ENCODE measurements at places on chromosomes 12 and 14.

- no peak for DNase-seq
These were observed 116.3 kb downstream of the TMTC3 start for GRCh38 chr12:88258396-88258795.

- no peak for DNase-seq
These were observed 46.5 kb downstream of the OR9K2 start for GRCh38 chr12:55172686-55173085.

- no peak for DNase-seq
These were observed 1.1 kb downstream of the CKB start for GRCh38 chr14:103521438-103521950.

DNA sequence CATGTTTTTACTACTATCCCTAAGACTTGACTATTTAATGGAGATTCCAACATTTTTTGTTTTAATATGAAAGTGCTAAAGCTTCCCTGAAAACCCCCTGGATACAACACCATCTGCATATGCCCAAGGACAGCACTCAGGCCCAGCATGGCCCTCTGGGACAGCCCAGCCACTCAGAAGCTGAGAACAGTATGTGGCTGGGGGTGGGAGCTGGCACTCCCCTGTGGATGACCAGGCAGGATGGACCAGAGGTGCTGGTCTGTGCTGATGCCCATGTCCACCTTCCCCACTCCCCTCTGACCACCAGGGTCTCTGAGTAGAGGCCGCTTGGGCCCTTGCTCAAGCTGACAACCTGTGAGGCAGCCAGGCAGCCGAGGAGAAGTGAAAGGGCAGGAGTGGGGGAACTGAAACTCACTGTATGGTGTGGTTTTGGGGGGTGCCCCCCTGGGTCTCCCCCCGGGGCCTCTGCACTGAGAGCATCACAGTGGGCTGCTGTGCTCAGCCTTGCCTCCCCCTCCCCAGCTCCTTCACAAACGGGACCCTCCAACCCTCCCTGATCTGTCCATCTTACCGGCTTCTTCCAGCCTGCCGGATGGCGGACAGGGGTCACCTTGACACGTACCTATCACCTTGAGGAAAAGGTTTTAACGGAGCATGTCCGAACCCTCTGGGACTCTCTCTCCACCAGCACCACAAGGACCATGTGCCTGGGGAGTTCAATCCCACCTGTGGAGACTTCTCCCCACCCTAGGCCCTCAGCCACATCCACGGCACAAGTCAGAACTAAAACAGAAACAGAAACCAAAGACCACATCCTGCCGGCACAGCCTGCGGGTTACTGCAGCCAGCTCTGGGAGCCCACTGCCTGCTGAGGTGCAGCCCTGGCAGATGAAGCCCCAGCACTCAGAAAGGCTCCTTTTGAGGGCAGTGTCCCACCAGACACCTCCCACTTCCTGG lies at the start of gene TMEM229B:
TSS of gene TMEM229B (minus strand) at position 785 of the 957 bp plus-strand sequence. CDS start 14,798 bp downstream, outside the sequence.
- no peak for DNase-seq

DNA sequence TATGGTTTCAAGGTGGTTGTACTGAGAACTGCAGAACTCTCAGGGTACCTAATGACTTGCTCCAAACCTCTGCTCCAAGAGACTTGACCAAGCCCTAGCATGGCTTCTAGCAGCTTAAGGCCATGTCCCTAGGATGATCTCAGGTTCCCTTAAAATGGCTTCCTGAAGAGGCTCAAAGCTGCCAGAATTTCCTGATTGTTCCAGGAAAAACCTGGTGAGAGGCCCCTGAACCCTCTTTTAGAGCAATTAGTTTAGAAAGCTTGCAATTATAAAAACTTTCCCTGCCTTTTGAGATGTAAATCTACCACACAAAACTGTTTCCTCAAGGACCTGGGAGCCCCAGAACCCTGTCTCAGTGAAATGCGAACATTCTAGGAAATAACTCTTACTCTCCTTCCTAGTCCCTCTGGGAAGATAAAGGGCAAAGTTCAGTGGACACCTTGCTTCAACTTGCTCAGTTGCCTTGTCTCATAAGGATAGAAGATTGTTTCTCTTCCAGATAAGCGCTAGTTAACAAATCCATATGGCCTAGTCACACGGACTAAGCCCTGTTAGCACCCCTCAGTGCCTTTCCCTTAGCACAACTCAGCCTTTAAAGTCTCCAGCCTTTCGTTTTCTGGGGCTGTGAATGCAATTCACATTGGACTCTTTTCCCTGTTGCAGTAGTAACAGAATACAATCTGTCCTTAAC lies 2.5 kb downstream of the CMAS start:
- no peak for DNase-seq

DNA sequence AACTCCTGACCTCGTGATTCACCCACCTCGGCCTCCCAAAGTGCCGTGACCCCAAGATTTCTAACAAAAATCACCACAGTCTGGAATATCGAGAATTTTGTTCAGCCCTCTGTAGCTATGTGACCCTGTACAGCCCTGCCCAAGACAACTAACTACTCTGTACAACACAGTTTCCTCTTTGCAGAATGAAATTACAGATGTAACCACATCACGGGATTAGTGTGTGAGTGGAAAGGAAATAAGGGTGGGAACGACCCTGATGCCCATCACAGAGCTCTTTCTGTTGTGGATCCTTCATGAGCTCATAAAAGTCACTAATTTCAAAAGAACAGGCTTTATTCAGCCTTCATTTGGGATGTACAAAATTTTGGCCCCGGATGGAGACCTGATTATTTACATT lies 50.5 kb upstream of the KRR1 start:
- DNase-seq = no peak

- DNase-seq = peak; percentile 37
These were observed 392.3 kb downstream of the PAWR start for GRCh38 chr12:79298506-79298905.

- DNase-seq = peak; percentile 90
These were observed 2.0 kb upstream of the PCNX1 start for GRCh38 chr14:70905301-70905700.

GRCh38 chr14:23171222-23171975 lies 12.1 kb downstream of the SLC7A8 start:
- DNase-seq = no peak

- no peak for DNase-seq
These were observed 799.7 kb downstream of the RPS29 start for GRCh38 chr14:48786498-48786897.

DNA sequence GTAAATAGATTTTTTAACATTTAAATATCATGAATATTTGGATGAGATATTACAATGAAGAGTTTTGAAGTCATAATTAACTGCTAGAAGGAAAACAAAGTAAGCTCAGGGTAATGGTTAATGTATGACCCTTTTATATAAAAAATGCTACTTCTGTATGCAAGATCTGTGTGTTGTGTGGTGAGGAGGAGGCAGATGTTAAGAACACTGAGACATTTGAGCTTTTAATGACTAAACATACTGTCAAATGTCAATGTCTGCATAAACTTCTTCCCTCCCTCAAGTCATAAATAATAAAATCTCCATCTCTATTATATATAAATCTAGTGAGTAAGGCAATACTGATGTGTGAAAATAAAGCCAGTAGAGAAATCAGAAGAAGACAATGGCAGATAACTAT lies 1.4 kb downstream of the TPH2 start:
- DNase-seq = no peak

- no peak for DNase-seq
These were observed 482.0 kb downstream of the RMST start for GRCh38 chr12:97944576-97944975.

GRCh38 chr14:52067873-52068614 lies 815 bp downstream of the NID2 start:
- peak; percentile 64 for DNase-seq

DNA sequence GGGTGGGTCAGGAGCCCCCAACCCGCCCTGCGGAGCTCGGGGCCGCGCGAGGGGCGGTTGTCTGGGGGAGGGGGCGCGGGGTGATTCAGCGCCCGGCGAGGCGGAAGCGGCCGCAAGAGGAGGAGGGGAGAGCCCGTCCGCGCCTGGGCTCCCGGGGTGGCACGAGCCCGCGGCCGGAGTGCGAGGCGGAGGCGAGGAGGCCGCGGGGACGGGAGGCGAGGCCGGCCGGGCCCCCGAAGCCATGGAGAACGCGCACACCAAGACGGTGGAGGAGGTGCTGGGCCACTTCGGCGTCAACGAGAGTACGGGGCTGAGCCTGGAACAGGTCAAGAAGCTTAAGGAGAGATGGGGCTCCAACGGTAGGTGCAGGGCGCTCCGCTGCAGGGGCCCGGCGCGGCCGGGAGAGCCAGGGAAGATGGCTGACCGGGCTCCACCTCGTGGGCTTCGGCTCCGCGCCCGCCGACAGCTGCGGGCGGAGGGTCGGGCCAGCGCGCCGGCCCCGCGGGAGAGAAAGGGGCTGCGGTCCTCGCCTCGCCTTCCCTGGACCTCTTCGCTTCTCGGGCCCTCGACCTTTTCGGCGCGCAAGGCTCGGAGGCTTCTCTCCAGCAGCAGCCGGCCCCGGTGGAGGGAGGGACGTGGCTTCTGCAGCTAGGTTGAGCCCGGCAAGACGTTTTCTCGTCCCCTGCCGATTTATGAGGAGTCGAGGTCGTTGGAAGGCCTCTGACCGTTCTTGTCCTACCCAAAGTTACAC lies 677 bp downstream of the ATP2A2 start:
- peak; percentile 55 for DNase-seq

- DNase-seq = peak; percentile 32
These were observed 9.8 kb downstream of the APPL2 start for GRCh38 chr12:105226219-105226618.

DNA sequence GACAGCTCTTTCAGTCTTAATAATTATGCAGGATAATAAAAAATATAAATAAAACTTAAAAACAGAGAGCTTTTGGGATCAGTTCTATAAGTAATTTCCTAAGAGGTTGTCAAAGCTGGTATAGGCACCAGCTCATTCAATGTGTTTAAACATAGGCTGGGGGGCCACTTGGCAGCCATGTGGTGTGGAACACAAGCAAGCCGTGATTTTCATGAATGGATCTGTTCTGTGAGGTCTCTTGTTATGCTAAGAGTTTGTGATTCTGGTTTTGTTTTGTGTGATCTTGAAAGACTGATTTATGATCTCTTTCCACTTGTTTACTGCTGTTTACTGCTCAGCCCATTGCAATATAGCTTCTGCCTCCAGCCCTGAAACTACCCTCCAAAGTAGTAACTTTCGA lies 240.9 kb downstream of the FBXL14 start:
- no peak for DNase-seq

GRCh38 chr12:59372956-59373355 lies 222.9 kb upstream of the SLC16A7 start:
- peak; percentile 13 for DNase-seq

DNA sequence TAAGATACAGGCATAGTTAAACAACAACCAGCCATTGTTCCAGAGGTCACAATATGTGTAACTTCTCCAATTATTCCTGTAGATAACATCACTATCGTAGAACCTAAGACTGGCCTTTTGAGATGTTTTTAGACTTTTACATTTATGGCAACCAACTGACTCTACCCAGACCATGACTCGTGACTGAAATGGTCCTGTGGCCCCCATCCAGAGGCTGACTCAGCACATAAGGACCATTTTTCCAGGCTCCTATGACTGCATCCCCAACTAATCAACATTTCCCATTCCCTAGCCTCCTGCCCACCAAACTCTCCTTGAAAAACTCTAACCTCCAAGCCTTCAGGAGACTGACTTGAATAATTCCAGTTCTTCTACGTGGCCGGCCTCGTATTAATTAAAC lies 52.6 kb upstream of the NID2 start:
- DNase-seq = no peak

GRCh38 chr14:90544566-90544965 lies 147.7 kb downstream of the CALM1 start:
- DNase-seq = no peak

DNA sequence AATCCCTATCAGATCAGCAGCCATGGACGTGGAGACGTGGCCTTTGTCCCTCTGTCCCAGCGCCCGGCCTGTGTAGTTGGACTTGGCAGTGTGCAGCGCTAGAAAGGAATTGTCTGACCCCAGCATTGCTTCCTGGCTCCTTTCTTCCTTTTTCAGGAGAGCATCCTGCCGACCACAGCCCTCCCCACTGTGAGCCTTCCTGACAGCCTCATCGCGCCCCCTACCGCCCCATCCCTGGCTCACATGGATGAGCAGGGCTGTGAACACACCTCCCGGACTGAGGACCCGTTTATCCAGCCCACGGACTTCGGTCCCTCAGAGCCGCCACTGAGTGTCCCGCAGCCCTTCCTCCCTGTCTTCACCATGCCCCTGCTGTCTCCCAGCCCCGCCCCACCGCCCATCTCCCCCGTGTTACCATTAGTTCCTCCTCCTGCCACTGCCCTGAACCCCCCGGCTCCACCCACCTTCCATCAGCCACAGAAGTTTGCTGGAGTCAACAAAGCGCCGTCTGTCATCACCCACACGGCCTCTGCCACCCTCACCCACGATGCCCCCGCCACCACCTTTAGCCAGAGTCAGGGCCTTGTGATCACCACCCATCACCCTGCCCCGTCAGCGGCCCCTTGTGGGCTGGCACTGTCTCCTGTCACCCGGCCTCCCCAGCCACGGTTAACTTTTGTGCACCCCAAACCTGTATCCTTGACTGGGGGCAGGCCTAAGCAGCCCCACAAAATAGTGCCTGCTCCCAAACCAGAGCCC lies 40.6 kb downstream of the IL31 start:
- DNase-seq = no peak

- no peak for DNase-seq
These were observed 477.1 kb downstream of the SLC16A7 start for GRCh38 chr12:60072911-60073310.

- peak; percentile 63 for DNase-seq
These were observed 17.2 kb upstream of the NRXN3 start for GRCh38 chr14:78153064-78153341.

DNA sequence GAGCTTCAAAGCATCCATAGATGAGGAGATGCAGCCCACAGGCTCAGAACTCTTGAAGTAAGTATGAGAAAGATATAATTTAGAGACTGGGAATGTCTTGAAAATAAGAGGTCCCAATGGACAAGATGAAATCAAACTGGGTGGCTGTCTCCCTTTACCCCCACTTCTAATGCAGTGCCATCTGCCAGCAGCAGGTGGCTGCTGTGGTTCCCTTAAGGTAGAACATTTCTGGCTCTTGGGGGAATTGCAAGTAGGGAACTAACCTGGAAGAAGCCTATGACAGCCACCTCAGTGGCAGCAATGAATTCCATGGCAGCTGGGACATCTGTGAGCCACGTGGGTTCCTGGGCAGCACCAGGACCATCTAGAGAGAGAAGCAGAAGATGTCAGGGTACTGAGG lies 648 bp downstream of the ERP27 start:
- no peak for DNase-seq

- DNase-seq = no peak
These were observed 77.0 kb upstream of the FGD4 start for GRCh38 chr12:32322354-32322753.

GRCh38 chr12:52573306-52573705 lies 337 bp downstream of the KRT74 start:
- no peak for DNase-seq

- no peak for DNase-seq
These were observed 2.7 kb downstream of the C2CD5 start for GRCh38 chr12:22541496-22542155.

Measured in lung (tissue), 17 donors.